ENCODE measurements at places on chromosomes 1 and 21.
A peak's percentile ranks its signal among the peaks of the same experiment; 100 is the strongest.

DNA sequence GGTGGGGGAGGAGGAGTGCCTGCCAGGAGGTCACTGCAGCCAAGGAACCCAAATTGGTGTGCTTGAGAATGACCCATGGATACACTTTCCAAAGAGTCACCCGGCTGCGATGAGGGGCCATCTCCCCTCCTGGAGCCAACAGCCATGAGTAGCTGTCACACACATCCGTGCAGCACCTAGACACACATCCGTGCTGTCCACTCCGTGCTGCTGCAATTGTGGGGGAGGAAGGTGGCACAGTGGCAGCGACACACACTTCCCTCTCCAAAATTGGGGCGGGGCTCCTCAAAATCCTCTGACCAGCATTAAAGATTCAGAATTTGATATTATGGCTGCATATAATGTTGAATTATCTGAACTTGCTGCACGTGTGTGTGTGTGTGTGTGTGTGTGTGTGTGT, 15.8 kb downstream of the TP73 start:
- no peak for DNase-seq

DNA sequence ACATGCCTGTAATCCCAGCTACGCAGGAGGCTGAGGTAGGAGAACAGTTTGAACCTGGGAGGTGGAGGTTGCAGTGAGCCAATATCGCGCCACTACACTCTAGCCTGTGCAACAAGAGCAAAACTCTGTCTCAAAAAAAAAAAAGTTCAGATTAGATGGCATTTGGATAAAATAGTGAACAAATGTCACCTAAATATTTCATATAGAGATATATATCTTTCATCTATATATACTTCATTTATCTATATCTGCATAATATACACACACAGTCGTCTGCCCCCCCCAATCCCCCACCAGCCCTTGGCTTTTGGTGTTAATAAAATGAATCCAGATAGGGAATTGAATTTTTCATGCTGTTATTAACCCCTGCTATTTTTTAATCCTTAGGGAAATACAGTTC, 5.0 kb downstream of the PPP1R15B start:
- no peak for DNase-seq

- no peak for DNase-seq
These were observed 27.8 kb downstream of the HSD3B2 start for GRCh38 chr1:119442756-119443155.

- peak; percentile 42 for DNase-seq
These were observed 5.3 kb downstream of the UHMK1 start for GRCh38 chr1:162502928-162503327.

DNA sequence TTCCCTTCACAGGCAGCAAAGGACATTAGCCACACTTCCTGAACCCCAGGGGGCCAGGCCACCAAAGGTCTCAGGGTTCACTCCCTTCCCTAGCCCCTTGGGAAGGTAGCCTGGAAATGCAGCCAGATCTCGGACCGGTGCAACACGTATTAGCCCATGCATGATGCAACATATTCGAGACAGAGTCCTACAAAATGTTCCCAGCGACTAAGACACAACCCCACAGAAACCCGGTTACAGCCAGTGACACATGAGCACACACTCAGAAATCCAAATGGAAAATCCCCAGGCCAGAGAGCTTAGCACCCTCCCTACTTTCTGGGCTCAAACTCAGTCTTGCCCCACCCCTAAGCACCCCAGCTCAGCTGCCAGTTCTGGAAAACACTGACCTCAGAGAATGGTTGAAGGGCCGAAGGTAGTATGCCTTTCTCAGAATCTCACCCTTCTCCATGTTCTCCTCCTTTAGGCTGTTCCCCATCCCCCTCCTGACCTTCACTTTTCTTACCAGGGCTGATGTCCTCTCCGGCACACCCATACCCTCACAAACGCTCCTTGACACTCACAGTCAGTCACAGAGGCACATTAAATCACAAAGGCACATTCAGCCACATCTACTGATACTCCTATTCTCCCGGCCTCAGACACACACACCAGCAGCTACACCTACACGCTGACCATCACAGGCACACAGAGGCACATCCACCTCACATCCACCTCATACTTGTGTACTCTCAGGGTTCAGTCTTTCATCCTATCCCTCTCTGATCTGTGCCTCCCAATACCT, at the start of gene TSPAN1:
Gene TSPAN1 (plus strand): TSS at position 640 of the 784 bp plus-strand sequence. CDS start 6,021 bp downstream, outside the sequence.
- peak; percentile 38 for DNase-seq

GRCh38 chr1:17515902-17516301, 23.6 kb upstream of the ARHGEF10L start:
- no peak for DNase-seq

GRCh38 chr1:227849251-227849650, 33.8 kb downstream of the PRSS38 start:
- DNase-seq, result no peak

DNA sequence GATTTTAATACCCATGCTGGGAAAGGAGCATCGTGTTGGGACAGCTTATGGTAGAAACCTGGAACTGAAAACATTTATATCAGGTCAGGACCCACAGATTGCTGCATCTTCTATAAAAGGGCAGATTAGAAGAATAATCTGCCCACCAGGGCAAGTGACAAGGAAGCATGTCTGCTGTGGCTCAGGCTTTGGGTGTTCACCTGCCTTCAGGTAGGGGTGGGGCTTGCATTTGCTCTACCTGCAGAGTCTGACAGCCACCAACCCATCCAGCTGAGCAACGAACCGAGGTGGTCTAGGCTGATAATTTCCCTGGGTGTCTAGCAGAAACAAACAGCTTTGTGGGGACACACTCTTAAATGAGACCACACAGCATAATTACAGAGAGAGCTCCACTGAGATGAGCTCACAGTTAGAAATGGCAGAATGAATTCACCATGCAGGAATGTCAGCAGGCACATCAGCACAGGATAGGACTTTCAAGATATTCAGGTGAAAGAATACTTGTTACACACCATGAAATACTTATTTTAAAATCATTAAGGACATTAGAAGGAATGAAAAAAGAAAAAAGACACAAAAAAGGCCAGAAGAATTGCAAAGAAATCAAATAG, 36.1 kb upstream of the B3GALT5 start:
- DNase-seq, result no peak

DNA sequence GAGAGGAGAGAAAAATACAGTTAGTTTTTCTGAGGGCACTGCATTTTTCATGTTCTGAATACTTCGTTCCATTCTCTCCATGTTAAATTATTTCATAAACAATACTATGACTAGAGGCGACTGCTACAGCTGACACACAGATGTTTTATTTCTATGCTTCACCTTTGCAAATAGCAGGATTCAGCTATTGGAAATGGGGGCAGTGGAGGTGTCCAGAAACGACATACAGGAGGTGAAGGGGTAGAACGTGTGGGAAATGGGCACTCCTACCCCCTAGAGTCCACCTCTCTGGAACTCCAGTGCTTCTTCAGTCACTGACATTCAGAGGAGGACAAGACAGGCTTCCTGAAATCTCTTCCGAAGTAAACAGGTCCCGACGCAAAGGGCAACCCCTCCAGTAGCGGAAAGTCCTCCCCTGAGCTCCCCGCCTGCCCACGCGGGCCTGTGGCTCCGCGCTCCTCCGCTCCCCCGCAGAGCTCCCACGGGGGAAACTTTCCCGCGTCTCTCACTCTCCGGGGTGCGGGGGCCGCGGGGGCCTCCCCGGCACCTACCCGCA, 480 bp downstream of the DPYD start:
- no peak for DNase-seq

DNA sequence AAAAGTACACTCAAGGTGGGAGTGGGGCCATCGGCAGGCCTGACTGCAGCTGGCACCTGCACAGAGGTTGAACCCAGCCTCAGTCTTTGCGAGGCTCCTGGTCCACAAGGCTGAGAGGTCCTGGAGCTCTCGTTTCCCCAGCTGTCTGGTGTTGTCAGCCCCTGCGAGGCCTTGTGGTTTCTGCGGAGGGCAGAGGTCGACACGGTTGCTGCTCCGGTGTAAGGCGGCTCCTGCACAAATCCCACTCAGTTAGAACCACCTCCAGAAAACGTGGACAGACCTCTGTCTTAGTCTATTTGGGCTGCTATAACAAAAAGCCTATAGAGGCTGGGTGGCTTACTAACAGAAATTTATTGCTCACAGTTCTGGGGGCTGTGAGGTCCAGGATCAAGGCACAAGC, 5.8 kb downstream of the KIAA1614 start:
- DNase-seq, result no peak

DNA sequence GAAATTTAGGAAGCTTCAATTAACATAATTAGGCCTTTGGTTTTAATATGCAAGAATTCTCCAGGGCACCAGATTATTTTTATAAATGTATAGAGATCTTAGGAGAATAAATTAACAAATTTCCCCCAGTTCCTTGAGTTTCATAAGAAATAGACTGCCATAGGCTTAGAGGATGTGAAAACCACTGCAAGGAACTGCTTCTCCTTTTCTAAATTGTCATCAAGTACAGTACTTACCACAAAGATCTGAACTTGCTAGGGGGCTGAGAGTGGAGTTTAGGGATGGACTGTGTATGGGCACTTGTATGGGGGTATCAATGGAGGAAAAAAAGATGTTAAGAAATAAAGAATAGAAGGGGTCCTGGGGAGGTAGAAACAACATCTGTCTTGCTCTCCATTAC, 31.1 kb downstream of the LHX8 start:
- no peak for DNase-seq

GRCh38 chr1:221335161-221336101, 406.5 kb downstream of the DUSP10 start:
- DNase-seq, result peak; percentile 32

DNA sequence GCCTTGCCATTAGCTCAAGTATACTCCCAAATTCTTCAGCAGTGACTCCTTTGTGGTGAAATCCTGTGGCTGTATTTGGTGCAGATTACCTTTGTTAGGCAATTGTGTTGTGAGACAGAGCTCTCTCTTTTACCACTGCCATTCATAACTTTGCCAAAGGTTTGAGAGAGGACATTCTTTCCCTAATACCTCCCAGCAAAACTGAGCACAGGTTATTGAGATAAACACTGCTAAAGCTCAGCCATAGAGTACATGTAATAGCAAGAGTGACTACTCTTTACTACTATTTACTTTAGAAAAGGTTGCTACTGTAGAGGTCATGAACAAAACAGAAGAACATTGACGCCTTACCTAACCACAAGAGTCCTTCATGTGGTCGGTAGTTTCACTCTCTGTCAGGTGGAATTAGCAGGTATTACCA, 514.0 kb upstream of the ADAMTS5 start:
- peak; percentile 42 for DNase-seq

DNA sequence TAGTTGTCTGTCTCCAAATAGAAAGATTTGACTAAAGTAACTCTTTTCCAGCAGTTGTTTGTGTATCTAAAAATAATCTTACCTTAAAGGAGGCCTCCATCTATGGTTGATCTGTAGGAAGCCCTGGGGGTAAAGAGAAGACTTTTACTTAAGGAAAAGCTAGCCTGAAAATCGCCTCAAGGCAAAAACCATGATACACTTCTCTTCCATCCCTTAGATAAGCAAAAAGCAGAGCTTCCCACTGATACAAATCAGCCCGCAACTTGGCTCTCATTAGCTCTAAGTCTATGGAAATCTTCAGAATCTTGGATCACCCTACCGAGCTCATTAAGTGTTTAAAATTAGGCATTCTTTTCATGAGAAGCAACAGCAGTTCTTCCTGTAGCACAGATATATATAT, 576.9 kb upstream of the PTBP2 start:
- DNase-seq, result no peak

DNA sequence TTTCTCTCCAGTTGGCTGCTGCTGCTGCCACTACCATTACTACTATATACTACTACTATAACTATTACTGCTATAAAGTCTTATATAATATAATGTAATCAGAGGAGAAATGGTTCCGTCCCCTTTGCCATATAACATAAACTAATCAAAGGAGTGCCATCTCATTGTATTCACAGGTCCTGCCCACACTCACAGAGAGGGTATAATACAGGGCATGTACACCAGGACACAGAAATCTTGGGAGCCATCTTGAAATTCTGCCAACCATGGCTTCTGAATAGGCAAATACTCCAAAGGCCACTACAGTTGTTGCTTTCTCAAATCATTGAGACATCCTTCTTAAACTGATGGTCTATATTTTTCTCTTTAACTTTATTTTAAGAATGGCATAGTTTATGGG, 6.9 kb upstream of the ZRANB2 start:
- no peak for DNase-seq

DNA sequence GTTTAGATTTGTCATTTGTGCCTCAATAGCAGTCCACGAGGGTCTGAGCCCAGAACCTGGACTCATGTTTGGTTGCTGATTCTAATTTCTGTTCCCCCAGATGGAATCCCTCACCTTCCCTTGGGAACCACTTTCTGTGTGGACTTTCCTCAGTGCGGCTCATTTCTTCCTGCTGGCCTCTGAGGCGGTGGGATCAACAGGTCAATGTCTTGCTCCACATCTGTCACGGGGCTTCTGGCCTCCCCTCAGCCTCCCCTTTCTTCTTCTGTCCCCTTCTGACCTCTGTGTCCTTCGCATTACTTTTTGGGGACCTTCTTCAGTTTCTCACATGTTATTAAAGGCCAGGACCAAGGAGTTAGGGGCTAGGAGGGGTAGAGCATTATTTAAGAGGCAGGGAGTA, 49.2 kb upstream of the PRELP start:
- DNase-seq, result no peak

DNA sequence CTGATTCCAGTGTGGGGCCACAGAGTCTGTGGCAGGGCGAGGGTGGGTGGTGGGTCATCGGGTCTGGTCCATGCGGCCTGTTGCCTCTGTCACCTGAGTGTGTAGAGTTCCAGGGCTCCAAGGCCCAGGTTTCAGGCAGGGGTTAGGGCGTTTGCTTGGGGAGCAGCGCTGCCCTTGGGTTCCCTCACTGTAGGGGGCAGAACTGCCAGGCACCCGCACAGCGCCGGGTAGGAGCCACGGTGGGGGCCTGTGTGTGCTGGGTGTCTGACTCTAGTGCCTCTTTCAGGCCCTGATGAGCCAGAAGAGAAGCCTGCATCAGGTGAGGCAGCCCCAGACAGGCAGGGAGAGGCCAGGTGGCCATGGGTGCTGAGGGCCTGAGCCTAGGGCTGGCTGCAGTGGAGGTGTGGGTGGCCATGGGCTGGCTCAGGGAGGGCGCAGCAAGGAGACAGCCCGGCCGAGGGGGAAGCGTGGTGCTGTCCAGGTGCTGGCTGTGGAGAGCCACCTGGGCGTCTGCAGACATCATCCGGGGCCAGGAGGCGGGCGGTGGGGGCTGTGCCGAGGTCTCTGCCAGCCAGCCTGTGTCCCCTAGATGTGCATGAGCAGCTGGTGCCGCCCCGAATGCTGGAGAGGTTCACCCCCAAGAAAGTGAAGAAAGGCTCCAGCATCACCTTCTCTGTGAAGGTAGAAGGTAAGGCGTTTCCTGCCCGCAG, 72.3 kb downstream of the TRIM11 start:
- DNase-seq, result no peak

- no peak for DNase-seq
These were observed 421.9 kb upstream of the ADAMTS5 start for GRCh38 chr21:27388825-27389224.

- DNase-seq, result no peak
These were observed 23.9 kb downstream of the IFNAR1 start for GRCh38 chr21:33348706-33349105.

GRCh38 chr1:42978317-42979035, 19.8 kb upstream of the SLC2A1 start:
- DNase-seq, result no peak
